ENCODE measurements at places on chromosomes 12 and 14.

DNA sequence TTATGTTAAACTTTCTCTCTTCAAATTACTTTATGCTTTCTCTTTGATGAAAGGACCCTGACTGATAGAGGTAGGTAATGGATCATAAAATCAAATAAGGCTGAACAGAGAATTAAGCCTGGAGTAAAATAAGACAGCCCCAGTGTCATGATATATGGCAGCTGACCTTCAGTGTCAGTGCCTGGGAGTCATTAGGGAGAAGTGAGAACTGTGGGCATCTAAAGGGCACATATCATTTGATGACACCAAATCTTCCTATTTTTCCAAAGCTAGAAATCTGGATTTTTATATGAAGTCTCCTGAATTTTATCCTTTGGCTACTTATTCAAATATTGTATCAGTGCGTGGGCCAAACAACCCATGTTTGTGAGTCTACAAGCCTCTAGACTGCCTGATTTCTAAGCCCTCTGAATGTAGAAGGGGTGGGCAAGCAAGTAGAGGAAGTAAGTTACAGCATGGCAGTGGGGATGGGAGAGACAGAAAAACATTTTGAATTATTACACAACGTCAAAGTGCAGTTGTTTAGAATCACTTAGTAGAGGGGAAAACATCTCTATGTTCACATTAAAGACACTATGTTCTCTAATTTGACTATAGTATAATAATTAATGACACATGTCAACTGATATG lies 10.0 kb downstream of the SLC39A9 start:
- DNase-seq, result no peak

DNA sequence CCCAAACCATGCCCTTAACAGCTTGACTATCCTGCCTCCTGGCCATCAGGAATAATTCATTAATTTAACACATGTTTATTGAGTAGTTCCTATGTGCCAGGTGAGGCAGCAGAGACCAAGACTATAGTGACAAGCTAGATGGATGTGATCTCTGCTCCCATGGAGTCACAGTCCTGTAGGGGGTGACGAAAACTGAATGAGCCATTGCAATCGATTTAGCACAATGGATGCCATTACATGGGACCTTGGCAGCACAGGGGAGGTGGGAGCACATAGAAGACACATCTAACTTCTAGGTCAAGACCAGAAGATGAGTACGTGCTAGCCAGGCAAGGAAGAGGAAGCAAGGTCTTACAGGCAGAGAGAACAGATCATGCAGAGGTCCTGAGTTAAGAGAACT lies 68.7 kb downstream of the NOS1 start:
- no peak for DNase-seq

DNA sequence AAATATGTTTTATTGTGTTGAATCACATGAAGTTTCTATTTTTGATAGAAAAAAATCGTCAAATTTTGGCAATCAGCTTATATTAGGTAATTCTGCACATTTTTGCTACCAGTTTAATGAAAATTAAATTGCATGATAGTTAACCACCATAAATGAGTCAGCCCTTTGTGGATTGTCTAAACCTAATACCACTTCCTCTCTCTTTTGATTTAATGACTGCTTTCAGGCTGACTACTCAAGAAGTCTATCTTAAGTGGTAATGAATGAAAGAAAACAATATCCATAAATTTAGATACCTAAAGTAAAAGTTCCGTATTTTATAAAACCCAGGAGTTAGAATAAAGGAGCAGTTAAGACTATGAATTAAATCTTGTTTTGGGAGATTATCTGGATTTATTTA lies 450.5 kb downstream of the TMEM117 start:
- DNase-seq, result no peak

DNA sequence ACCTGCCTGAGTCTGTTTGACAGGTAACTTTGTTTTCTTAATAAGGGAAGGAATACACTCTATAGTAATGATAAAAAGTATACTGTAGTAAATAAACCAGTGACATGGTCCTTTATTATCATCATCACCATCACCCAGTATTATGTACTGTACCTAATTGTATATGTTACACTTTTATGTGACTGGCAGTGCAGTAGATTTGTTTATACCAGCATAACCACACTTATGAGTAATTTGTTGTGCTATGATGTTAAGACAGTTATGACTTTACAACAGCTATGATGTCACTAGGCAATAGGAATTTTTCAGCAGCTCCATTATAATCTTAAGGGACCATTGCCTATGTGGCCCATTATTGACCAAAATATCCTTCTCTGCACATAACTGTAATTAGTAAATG lies 155.0 kb downstream of the NUBPL start:
- DNase-seq, result no peak

DNA sequence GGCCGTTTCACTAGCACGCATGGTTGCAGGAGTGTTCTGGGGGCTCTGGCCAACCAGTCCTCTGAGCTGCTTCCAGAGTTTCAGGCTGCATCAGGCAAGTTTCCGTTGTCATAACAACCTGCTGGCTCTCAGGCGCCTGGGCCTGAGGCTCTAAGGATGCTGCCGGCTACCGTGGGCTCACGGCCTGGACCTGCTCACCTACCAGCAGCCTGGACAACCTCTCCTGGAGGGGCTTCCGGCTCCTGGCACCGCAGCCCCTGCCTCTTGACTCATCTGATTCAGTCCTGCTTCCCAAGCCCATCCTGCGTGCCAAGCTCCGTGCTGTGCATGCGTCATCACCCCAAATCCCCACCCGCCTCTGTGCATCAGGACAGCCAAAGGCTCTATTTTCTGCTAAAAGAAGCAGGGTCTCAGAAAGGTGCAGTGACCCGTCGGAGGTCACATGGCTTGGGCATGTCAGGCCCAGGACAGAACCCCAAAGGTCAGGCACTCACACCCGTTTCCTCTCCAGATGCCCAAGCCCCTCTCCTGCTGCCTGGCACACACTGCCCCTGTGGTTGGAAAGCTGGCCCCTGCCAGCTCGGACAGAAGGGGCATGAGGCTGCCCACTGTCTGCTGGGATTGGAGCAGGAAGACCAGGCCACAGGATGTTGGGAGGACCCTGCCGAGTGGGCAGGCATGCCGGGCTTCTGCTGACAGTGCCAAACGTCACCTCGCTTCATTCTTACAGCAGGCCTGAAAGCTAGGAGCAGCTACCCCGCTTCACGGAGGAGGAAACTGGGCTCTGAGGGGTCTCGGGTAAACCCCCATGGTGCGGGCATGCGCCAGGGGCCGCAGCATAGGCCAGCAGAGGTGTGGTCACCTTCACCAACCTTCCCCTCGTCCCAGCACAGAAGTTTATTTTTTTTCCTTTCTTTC lies 5.7 kb downstream of the BEGAIN start:
- DNase-seq, result no peak

DNA sequence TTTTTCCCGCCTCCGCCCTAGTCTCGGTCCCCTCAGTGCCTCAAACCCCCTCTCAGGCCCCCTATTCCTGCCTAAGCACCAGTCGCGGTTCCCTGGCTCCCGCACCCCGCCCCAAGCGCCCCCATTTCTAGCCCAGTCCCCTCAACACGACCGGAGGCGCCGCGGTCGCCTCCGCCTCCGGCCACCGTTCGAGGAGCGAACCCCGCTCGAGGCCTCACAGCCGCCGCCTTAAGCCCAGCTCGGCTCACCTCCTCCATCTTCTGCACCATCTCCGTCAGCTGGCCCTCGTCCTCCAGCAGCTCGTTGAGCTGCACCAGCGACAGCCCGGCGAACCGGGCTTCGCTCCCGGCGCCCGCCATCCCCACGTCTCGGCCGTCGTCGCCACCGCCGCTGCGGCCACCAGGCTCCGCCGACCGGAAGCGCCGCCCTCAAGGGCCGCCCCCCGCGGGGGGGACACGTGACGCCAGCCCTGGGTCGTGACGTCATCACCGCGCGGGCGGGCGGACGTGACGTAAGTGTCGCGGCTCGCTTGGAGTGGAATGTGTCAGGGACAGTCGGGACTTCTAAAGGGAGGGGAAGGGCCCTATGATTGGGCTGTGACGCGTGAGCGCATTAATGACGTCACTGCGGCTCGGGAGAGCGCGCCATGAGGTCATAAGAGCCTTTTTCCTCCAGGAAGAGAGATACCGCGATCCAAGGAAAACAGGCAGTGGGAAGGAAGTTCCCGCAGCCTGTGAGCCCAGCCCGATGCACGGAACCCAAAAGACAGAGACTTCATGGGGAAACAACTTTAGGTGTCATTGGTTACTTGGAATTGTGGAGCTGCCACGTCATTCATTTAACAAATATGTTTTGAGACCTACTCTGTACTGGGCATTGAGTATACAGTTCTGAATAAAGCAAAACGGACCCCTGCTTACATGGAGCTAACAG lies at the start of gene VPS37B:
Gene VPS37B (minus strand): TSS at position 421 of the 933 bp plus-strand sequence. CDS start 62 bp downstream, at position 359.
- DNase-seq, result peak; percentile 35

DNA sequence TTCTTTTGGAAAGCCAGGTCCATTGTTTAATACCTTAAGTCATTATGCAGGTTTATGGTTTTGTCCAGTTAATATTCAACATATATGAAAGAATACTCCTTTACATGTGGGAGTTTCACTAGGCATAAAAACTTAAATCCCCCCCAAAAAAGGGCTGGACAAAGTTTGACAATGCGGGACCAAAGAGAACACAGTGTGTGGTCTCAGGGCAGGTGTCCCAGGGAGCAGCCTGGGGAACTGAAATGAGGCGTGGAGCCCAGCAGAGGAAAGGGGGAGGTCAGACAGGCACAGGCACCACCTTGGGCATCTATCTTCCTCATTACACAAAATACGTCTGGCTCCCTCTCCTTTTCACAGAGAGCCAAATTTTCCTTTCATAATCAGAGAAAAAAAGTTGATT lies 22.5 kb downstream of the PKP2 start:
- DNase-seq, result no peak

DNA sequence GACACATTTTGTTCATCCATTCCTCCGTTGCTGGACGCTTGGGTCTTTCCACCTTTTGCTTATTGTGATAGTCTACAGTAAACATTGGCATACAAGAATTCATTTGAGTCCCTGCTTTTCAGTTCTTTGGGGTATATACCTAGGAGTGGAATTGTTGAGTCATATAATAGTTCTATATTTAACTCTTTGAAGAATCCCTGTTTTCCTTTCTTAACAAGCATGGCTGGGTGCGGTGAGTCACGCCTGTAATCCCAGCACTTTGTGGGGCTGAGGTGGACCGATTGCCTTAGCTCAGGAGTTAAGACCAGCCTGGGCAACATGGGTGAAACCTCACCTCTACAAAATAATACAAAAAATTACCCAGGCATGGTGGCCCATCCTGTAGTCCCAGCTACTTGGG lies 75.4 kb downstream of the CCDC92 start:
- DNase-seq, result no peak

- no peak for DNase-seq
Observed at GRCh38 chr12:6187948-6188793, 12.0 kb upstream of the CD9 start.

GRCh38 chr14:49962621-49963020 lies 69.7 kb downstream of the ARF6 start:
- DNase-seq, result no peak

DNA sequence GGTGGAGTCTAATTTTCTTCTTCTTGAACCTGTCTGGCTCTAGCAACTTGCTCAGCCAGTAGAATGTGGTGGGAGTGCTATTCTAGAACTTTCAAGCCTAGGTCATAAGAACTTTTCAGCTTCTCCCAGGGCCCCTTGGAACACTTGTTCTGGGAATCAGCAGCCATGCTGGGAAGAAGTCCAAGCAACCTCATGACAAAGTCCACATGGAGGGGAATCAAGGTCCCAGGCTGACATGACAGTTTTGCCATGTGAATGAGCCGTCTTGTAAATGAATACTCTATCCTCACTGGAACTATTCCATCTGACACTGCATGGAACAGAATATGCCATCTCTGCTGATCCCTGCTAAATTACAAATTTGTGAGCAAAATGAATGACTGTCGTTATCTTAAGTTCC lies 214.2 kb upstream of the TBX3 start:
- DNase-seq, result no peak

DNA sequence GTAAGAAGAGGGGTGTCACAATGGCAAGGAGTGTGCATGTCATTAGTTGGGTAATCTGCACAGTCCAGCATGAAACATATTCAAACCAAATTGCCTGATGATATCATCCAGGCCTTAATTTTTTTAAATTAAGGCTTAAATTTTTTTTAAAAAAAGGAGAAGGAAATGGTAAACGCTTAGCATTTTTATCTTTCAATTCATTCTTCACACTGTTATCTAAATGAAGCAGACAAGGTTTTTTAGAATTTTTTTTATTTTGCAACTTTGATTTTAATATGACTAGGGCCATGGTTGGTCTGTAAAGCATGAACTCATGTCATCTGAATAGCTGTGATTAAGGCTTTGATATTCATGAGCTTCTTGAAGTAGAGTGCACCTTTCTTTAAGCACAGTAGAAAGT lies 362.5 kb downstream of the SYT1 start:
- no peak for DNase-seq

- no peak for DNase-seq
Observed at GRCh38 chr14:56152221-56152620, 34.0 kb downstream of the PELI2 start.

DNA sequence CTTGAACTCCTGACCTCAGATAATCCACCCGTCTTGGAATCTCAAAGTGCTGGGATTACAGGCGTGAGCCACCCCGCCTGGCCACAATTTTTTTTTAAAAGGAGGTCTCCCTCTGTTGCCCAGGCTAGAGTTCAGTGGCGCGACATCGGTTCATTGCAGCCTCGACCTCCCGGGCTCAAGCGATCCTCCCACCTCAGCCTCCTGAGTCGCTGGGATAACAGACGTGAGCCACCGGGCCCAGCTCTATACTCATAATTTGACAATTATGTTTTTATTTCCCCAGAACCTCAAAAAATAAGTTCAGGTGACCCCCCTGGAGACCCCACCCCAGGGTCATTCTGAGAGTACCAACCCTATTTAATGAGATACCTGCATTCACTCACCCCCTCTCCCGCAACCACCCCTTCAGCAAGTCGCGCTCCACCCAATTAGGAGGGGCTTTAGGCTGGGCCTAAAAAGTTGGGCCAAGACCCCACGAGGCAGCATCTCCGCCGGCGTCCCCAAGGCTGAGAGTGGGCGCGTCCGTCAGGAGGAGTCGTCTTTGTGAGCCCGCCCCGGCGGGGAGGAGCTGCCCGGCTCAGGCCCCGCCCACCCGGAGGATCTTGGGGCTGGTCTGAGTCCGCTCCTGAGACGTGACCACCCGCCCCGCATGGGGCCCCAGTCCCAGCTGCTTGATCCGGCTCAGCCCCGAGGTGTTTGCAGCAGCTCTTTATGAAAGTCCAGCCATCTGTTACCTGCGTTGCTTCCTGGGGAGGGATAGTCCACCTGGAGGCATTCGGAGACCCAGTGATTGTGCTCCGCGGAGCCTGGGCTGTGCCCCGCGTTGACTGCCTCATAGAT lies at the start of gene ANKRD33:
Gene ANKRD33 (plus strand): TSS at position 628 of the 840 bp plus-strand sequence. CDS start 84 bp downstream, at position 712.
- no peak for DNase-seq

- DNase-seq, result no peak
Observed at GRCh38 chr12:105860561-105861207, 278.1 kb downstream of the NUAK1 start.

Data from KG1 (cell line).